ENCODE measurements at places on chromosomes 4 and X.

- DNase-seq: no peak
Measured at GRCh38 chr4:156999175-156999517, 27.5 kb upstream of the PDGFC start.

DNA sequence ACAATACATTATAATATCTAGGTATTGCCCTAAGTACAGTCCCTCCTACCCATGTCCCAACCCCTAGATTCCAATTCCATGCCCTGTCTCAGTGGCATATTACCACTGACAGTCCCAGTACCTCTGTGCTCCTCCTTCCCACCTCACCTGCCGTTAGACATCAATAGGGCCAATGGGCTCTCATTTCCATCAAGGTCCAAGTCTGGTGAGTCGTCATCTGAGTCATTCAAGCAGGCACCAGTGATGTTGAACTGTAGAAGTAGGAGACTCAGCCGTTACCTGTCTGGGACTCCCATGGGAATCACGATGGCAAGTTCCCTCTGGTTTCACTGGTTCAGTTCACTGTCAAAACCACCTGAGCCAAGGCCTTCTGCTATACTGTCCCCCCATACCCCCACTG, 51.7 kb downstream of the PHF8 start:
- no peak for DNase-seq

GRCh38 chrX:77595848-77596247, 148.7 kb downstream of the FGF16 start:
- DNase-seq: no peak

DNA sequence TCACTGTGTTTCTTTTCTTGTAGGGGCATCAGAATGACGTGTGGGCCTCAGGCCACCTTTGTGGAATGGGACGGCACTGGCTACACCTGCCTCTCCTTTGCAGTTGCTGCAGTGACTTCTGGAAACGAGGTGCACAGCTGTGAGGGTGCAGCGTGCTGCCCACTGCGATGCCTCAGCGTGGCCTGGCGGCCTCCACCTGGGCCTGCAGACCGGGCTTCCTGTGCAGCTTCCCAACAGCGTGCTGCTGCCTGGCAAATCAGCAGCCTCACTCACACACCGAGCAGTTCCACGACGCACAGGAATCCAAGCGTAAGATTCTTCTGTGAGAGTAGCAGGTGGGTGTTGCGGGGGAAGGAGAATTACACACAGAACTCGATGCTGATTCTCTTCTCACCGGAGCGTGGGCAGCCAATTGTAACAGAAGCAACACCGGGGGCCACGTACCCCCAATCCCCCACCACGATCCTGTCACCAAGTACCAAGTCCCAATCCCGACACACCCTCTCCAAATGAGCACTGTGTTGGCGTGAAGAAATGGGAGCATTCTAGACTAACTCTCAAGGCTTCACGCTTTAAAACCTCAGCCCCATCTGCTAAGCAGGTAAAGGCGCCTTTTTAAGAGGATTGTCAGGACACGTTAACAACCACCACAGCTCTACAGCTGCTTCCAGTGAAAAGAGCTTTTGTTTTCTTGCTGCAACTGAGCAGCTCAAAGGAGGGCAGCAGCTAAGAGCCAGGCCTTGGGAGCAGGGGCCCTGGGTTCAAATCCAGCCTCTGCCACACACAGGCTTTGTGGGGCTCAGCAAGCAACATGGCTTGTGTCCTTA, 16.9 kb downstream of the WDR1 start:
- DNase-seq: no peak

GRCh38 chr4:60579335-60579734, 620.8 kb upstream of the ADGRL3 start:
- no peak for DNase-seq

- no peak for DNase-seq
Measured at GRCh38 chr4:81225252-81225651, 10.2 kb upstream of the PRKG2 start.

All from NCI-H2029 (cell line).